T-helper 1 cell (primary cell): ENCODE measurements at places on chromosomes 5 and 9.

- no peak for DNase-seq
Measured at GRCh38 chr5:40552981-40553380, 126.7 kb upstream of the PTGER4 start.

GRCh38 chr9:95726756-95727155, 148.7 kb upstream of the ERCC6L2 start:
- DNase-seq = no peak

DNA sequence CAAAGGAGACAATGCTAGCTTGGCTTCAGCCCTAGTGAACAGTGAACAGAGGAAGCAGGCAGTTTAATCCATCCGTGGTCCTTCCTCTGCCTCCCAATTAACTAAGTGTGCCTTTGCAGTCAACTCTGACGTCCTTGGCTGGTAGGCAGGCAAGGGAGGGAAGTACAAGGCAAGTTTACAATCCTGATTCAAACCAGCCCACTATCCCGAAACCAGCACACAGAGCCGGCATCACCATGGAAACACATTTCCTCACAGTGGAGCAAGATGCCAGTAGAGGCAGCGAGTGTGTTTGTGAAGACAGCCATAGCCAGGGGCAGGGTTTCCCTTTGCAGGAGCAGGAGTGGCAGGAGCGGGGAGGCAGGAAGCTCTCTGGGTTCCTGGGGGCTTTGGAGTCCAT, 73.9 kb downstream of the GOLPH3 start:
- DNase-seq = no peak

- no peak for DNase-seq
Measured at GRCh38 chr9:22117511-22118384, 108.6 kb upstream of the CDKN2B start.

GRCh38 chr9:12988258-12988657, 213.4 kb downstream of the LURAP1L start:
- no peak for DNase-seq

DNA sequence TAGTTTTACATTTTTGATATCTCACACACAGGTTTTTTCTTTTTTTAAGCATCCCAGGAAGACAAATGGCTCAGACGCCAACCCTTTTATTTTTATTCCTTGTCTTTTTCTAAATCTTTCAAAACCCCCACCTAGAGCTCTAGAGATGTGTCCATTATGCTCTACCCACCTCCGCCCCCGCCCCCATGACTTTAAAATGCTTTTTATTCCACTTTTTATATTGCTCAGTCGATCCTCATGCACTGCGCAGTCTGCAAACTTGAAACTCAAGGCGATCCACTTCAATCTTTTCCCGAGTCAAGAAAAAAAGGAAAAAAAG, 411 bp upstream of the MAT2B start:
- no peak for DNase-seq

DNA sequence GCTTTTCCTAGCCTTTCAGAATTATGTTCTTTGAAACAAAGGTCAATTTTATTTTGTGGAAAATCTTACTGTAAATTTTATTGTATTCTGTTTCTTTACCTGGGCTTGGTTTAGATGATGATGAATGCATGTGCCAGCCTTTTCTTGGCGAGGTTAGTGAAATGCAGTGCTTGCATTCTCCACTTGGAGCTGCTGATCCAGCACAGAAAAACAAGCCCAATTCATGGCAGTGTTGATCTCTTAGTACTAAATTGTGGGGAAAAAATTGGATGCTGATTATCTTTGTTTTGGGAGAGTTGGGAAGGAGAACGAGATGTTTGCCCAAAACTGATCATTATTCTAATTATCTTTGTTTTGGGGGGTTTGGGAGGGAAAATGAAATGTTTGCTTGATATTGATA, 3.7 kb downstream of the HABP4 start:
- no peak for DNase-seq

DNA sequence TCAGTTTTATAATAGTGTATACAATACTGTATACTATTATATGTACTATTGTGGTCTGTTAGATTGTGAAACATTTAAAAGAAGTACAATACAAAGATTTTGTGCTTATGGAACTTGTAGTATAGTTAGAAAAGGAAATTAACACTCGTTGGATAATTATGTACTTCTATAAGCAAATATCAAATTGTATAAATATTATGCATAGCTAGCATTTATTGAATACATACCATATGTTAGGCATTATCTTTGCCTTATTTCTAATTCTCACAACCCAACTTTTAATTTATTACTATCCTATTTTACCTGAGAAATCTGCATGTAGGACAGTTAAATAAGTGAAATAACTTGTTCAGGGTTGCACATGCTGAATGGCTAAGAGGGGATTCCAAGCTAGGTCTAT, 37.5 kb downstream of the RAB3C start:
- DNase-seq = no peak

DNA sequence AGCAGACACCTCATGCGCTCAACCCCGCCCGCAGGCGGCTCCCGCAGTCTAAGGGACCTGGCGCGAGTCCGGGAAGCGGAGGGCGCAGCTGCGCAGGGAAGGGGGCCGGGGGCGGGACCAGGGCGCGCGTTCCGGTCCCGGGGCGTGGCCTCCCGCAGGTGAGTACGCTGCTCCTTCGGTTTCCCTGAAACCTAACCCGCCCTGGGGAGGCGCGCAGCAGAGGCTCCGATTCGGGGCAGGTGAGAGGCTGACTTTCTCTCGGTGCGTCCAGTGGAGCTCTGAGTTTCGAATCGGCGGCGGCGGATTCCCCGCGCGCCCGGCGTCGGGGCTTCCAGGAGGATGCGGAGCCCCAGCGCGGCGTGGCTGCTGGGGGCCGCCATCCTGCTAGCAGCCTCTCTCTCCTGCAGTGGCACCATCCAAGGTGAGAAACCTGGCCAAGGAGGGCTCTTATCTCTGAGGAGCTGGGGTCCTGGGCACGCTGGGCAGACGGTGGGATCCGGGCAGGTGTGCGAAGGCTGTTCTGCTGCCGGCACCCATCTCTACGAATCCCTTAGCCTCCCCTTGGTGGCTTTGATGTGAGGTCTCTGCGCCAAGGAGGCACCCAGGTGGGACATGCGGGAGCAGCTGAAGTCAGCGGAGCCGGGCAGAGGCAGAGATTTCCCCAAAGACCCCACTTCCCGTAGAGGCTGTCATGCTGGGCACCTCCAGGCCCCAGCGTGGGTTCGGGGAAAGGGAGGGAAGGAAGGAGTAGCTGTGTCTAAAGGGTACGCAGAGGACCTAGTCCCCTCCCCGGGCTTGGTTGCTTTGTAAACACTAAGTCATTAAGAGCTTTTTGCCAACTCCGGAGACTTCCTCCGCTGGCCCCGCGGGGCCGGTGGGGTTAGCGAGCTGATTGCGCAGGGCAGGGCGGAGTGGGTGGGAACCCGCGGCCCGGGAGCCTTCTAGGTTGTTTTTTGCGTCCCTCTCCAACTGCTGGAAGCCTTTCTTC, at the start of gene F2RL1:
Gene F2RL1, plus strand, starts transcription at position 187 of the 988 bp plus-strand sequence. Its CDS starts 153 bp downstream, at position 340.
- peak; percentile 47 for DNase-seq

GRCh38 chr5:85500869-85501268, 1116.2 kb upstream of the EDIL3 start:
- DNase-seq = peak; percentile 0

GRCh38 chr5:41770799-41771198, 99.4 kb downstream of the OXCT1 start:
- no peak for DNase-seq

- DNase-seq = no peak
Measured at GRCh38 chr9:15392363-15392762, 30.3 kb upstream of the SNAPC3 start.

- DNase-seq = no peak
Measured at GRCh38 chr5:174491761-174492350, 232.5 kb upstream of the MSX2 start.

- no peak for DNase-seq
Measured at GRCh38 chr5:15106530-15107283, 235.1 kb upstream of the ANKH start.

GRCh38 chr9:7879551-7880245, 80.1 kb upstream of the DMAC1 start:
- DNase-seq = no peak

GRCh38 chr5:6961837-6962635, 248.8 kb downstream of the TENT4A start:
- DNase-seq = no peak

GRCh38 chr9:3758816-3759576, 233.2 kb upstream of the RFX3 start:
- no peak for DNase-seq

DNA sequence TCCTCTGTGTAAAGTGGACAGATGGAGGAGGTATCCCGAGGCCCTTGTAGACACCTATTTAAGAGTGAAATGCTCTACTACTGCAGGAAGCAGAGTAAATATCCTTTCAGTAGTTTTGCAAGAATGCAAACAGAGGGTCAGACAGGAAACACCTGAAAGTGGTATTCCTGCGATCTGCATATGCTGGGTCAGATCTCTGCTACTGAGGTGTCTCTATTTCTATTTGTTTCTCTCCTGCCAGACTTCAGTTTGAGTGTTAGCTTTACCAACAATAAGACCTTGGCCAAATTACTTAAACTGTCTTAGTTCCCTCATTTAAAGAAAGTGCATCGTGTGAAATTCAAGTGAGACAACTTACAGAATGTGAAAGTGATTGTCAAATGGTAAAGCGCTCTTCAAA, 47.6 kb downstream of the JAKMIP2 start:
- no peak for DNase-seq

GRCh38 chr5:38331831-38332230, 73.5 kb downstream of the EGFLAM start:
- DNase-seq = no peak

DNA sequence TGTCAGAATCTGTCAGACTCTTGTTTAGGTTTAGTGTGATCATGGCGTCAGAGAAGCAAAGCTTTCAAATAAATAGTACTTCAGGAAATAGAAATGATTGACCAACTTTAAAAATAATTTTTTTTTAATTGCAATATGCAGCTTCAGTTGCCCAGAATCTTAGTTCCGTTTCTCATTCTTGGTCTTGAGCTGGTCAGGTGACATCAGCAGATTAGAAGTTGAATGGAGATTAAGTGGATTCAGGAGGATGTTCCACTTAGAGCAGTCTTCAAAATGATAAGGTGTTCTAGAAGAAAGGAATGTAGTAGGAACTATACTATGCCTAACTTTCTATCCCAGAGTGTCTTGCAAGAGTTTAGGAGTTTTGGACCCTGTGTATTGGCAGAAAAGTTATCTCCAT, 30.6 kb downstream of the OTULIN start:
- no peak for DNase-seq

GRCh38 chr5:76021936-76022584, 61.1 kb upstream of the SV2C start:
- no peak for DNase-seq

DNA sequence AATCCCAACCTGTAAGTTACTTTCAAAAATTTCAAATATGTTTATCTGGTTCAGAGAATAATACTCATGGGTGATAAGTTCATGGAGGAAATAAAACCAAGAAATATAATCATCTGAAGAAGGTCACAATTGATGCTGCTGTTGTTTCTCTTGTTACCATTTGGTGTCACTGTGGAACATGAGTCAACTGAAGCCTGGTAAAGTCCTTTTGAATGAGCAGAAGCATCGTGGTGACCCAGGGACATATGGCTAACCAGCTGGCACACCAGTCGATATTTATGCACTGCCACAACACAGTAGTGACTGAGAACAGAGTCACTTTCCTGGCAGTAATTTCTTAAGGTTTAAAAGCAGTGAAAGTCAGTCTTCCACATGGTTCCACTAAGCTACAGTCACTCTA, 612.9 kb upstream of the TLE4 start:
- DNase-seq = no peak

DNA sequence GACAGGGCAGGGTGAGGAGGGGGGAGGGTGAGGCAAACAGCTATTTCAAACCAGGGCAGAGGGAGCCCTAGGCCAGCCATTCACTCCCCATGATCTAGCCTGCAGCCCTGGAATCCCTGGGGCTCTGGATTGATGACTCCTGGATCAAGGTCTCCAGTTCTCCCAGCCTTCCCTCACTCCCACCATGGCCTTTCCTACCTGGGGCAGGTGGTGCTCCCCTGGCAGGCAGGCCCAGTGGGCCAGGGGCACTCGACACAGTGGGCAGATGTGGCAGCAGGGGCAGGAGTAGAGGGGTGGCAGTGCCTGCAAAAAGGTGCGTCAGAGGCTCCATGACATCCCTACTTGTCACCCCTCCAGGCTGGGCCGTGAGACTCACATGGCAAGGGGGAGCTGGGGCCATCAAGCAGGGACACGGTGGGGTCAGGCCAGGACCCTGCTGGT, 6.0 kb downstream of the KIF12 start:
- no peak for DNase-seq

GRCh38 chr9:110116543-110116885, 91.4 kb downstream of the C9orf152 start:
- DNase-seq = no peak

DNA sequence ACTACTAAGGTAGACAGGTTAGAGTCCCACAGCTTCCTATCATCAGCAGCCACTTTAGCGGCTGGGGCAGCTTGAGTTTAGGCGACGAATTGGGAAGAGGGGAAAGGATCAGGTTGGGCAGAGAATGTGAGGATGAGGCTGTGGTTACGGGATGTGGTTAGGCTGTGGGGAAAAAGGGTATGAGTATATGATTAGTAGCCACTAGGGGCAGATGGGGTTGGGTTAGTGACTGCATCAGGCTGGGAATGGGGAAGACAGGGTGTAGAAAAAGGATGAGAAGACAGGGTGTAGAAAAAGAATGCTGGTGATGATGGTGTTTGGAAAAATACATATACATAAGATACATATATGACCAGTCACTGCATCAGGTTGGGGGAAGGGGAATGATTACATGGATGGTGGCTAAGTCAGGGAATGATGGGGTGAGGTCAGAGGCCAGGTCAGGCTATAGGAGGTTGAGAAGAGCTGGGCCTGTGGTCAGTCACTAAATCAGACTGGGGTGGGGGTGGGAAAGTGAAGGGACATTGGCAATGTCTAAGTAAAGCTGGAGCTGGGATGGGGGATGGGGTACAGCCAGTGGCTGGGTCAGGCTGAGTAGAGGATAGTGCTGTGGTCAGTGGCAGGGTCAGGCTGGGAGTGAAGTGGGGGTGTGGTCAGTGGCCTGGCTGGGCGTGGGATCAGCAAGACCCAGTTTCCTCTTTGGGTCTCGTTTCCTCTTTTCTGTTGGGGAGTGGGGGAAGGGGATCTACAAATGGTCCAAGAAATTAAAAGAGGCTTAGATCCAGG, 2.1 kb downstream of the TLN1 start:
- DNase-seq = no peak

DNA sequence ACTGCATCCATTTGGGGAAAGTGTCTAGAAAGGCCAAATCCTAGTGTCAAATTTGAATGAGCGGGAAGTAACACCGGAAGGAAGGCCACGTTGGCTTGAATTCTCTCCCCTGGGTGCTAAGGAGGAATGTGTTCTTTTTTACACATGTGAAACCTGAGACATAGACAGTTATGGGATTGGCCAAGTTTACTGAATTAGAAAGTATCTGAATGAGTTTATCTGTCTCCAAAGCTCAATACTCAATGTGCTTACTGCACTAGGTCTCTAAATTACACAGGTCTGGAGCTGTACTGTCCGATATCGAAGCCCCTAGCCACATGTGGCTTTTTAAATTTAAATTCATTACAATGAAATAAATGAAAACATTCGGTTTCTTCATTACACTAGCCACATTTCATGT, 6.0 kb downstream of the DMRT1 start:
- DNase-seq = peak; percentile 9
